Activated naive CD4-positive, alpha-beta T cell treated with anti-CD3 and anti-CD28 coated beads, Interleukin-2, amount 10 ng/mL, durations not matched to agents 5 hours and 36 hours (primary cell): ENCODE measurements at places on chromosomes 4 and X. TPM values are rescaled to one million over a fixed set of nuclear protein-coding genes. Genes with fewer than 3 reads are reported as not detected.

Gene CDKL5
- 1.3 TPM for total RNA-seq

Gene YTHDC1
- total RNA-seq = 98.4 TPM

Gene SMAD1
- total RNA-seq = 0.63 TPM

Gene SCD5
- total RNA-seq = 0.76 TPM

Gene XAGE1A
- not detected for total RNA-seq

Gene MAGEE1
- total RNA-seq = 4.8 TPM

Gene GJB1
- total RNA-seq = not detected

Gene MAGEH1
- 15.9 TPM for total RNA-seq

Gene ETDB
- total RNA-seq = not detected

Gene MAGEC2
- total RNA-seq = not detected

Gene BMX
- not detected for total RNA-seq

Gene FDCSP
- not detected for total RNA-seq

Gene AKAP4
- total RNA-seq = not detected

Gene SPANXC
- total RNA-seq = not detected

Gene DCHS2
- not detected for total RNA-seq

Gene TRAM1L1
- total RNA-seq = not detected

Gene SMIM14
- total RNA-seq = 4.2 TPM

Gene TMPRSS11D
- not detected for total RNA-seq

Gene SMIM31
- not detected for total RNA-seq
